ENCODE measurements at places on chromosomes 11 and 22.

DNA sequence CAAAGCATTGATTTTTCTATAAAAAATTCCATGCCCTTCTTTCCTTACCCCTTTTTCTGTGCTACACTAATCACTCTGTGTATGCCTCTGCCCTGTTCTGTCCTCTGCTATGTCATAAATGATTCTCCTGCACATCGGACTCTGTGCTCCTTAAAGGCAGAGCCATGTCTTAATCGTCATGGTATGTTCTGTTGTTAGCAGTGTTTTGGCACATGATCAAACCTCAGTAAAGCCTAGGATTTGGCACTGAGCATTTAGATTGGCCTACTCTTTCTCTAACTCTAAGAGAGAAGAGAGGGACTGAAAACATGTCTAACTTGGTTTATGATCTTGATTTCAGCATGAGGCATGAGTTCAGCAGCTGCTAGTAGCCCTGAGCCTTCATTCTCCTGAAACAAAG is 266.9 kb downstream of the AASDHPPT start:
- no peak for DNase-seq

DNA sequence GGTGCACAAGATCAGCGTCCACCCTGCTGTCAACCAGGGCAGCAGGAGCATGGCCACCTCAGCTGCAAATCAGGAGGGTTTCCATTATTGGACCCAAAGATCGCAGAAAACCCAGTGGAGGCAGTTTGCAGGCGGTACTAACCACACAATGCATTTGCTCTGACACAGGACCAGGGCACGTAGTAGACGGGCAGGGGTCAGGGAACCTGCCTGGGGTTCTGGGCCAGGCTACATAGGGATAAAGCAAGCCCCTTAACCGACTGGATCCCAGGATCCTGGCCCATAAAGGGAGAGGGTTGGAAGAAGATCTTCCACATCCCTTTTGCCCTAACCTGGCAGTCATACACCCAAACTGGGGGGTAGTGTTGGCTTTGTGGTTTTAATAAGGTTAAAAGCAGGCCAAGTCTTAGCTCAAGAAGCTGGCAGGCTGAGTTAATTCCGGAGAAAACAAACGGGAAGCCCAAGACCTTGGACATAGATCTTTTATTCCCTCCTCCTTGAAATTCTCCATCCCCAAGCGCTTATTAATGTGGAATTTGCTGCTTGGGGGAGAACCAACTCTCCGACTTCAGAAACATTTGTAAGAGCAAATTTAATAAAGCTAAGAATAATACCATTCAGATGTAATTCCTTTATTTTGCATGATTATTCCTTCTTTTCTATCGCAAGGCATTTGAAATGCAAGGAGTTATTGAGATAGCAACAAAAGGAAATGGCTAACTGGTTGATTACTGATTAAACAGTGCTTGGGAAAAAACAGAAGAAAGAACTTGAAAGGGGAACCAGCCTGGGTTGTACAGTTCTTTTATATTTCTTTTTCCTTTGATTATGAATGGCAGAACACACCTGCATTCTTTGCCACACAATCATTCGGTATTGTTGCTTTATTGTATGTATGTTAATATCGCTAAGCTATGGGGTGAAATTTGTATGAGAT is 6.3 kb upstream of the ARHGAP8 start:
- DNase-seq = no peak

- DNase-seq = no peak
Observed at GRCh38 chr22:36104435-36104834, 56.1 kb downstream of the APOL3 start.

DNA sequence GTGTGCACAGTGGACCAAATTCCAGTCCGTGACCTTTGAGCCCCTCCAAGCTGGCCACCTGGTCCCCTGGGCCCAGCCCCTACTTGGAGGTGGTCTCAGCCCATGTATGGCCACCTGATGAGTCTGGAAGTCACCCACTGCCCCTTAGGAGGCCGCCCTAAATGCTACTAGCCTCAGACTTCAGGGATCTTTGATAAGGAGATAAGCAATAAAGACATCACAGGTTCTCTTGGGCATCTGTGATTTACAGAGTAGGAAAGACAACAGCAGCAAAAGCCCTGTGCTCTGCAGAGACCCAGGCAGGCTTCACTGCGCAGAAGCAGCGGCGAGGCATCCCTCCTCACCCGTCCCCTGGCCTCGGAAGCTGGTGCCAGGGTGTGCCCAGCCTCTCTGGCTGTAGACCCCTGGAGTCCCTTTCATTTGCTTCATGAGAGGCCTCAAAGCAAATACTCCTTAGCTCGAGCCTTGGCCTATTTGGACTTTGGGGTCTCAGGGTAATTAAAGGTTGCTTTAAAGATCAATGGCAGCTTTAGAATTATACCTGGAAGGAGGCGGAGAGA is 360.1 kb downstream of the TBC1D22A start:
- no peak for DNase-seq

- DNase-seq = no peak
Observed at GRCh38 chr22:46416520-46416871, 81.0 kb downstream of the TRMU start.

Measured in activated CD4-positive, alpha-beta T cell treated with anti-CD3 and anti-CD28 coated beads, Interleukin-10, Interleukin-2, amounts not matched to agents 100 ng/mL and 50 ng/mL, durations not matched to agents 16 hours and 8 hours (primary cell).